Tibial nerve (tissue), 4 donors: ENCODE measurements at places on chromosomes 3 and 15. TPM values are rescaled to one million over a fixed set of nuclear protein-coding genes. Genes with fewer than 3 reads are reported as not detected.

EAF2 gene
- 4.8 TPM for total RNA-seq

AHSG gene
- not detected for total RNA-seq

CDC25A gene
- total RNA-seq = 7.1 TPM

- DNase-seq = no peak
Measured at GRCh38 chr3:137588871-137589270, 175.2 kb upstream of the SOX14 start.

DNA sequence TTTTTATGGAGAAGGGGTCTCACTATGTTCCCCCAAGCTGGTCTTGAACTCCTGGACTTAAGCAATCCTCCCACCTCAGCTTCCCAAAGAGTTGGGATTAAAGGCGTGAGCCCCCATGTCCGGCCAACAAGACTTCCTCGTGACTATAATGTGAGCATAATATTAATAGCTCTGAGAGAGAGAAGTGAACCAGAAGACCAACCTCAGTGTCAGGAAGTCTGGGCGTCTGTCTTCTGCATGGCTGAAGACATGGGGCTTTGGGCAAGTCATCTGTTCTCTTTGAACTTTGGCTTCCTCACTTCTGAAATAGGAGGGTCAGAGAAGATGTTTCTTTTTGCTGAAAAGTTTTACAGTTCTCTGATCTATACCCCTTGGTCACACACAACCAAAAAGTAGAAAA, 92.1 kb downstream of the SLC49A4 start:
- DNase-seq = no peak

DNA sequence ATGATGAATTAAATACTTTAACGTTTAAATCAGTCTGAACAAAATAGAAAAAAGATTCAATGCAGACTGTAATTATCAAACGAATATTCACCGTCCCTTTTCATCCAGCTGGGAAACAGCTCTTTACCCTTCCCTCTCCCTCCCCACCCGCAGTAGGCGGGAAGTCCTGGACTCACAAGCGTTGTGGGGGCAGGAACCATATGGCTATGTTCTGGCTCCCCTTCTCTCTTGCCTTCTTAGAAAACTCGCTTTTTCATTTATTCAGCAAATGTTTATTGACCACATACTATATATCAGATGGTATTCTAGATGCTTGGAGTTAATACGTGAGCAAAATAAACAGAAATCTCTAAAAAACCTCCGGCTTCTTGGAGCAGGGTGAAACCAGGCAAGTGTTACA, 715 bp upstream of the SCAPER start:
- DNase-seq = no peak

GRCh38 chr3:127779747-127780146, 42.6 kb downstream of the MGLL start:
- no peak for DNase-seq

GRCh38 chr15:91872356-91873137, 19.0 kb downstream of the SLCO3A1 start:
- no peak for DNase-seq

- DNase-seq = no peak
Measured at GRCh38 chr3:196754091-196754981, 14.7 kb downstream of the PAK2 start.

DNA sequence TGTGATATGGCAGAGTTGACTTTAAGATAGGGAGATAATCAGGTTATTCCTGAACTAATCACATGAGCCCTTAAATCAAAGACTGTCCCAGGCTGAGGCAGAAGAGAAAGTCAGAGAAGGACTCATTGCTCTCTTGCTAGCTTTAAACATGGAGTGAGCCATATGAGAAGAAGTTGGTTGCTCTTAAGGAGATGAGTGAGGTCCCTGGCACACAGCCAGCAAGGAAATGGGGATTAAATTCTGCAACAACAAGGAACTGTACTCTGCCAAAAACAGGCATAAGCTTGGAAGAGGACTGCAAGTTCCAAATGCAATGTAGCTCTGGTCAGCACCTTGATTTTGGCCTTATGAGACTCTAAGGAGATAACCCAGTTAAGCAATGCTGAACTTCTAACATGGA, 457.0 kb downstream of the PLOD2 start:
- DNase-seq = no peak

GRCh38 chr3:12750658-12751071, 8.4 kb downstream of the TMEM40 start:
- DNase-seq = no peak

- no peak for DNase-seq
Measured at GRCh38 chr3:172126741-172127140, 87.4 kb downstream of the FNDC3B start.

DNA sequence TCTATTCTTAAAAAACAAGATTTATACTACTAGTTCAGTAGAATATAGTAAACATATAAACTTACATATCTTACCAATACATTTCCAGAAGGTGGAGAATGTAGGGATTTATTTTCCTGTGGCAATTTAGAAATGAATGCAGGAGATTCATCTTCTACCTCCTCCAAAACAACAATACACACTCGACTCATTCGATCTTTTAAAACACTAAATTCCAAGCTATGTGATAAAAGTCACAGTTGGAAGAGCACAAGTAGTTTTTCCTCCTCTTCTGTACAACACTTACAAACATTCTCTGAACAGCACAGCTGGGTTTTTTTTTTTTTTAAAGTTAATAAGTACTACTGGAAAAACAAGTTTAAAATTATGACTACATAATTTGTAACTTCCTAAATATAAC, 1.4 kb downstream of the ANKRD28 start:
- no peak for DNase-seq

- DNase-seq = no peak
Measured at GRCh38 chr15:101470548-101471239, 18.8 kb downstream of the PCSK6 start.
